ENCODE measurements at places on chromosomes 7 and 10.

GRCh38 chr10:3002304-3002703 lies 65.0 kb upstream of the PFKP start:
- DNase-seq: no peak

DNA sequence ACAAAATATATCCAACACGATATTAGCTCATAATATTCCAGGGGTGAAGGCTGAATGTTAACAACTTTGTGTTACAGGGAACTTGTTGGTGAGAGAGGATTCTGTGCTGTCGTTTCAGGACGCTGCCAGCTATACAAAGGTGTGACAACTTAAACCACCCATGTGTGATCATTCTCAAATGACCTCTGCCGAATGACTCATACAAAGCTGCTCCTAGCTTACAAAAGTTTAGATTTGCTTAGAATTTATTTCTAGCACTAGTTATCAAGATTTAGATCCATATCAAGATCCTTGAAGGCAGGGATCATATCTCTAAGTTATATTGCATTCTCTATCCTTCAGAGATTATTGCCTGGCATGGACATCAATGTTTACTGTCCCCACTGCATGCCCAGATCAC lies 65.3 kb downstream of the COBL start:
- no peak for DNase-seq

- DNase-seq: no peak
Measured at GRCh38 chr10:38174336-38174735, 80.2 kb downstream of the ZNF37A start.

DNA sequence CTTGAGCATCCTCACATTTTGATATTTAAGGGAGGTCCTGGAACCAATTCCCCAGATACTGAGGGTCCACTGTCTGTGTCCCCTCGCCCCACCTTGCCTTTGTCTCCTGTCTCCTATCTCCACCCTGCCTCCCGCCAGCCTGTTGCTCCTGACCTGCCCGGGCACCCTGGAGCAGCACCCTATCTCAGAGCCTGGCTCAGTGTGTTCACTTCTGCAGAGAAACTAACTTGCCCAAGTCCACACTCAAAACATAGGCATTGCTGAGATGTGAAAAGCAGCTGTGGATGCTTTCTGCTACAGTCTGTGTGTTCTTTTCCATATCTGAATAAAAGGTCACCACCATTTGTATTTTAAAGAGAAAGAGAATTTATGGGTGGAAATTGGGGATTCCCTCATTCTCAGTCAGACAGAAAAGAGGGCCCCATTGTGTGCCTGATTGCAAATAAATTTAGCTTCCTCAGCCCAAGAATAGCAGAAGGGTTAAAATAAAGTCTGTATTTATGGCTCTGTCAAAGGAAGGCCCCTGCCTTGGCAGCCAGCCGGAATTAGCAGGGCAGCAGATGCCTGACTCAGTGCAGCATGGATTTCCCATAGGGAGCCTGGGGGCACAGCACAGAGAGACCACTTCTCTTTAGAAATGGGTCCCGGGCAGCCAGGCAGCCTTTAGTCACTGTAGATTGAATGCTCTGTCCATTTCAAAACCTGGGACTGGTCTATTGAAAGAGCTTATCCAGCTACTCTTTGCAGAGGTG lies 161.3 kb downstream of the EGFR start:
- DNase-seq: no peak

GRCh38 chr7:33973231-33974015 lies 68.1 kb downstream of the BMPER start:
- DNase-seq: no peak

DNA sequence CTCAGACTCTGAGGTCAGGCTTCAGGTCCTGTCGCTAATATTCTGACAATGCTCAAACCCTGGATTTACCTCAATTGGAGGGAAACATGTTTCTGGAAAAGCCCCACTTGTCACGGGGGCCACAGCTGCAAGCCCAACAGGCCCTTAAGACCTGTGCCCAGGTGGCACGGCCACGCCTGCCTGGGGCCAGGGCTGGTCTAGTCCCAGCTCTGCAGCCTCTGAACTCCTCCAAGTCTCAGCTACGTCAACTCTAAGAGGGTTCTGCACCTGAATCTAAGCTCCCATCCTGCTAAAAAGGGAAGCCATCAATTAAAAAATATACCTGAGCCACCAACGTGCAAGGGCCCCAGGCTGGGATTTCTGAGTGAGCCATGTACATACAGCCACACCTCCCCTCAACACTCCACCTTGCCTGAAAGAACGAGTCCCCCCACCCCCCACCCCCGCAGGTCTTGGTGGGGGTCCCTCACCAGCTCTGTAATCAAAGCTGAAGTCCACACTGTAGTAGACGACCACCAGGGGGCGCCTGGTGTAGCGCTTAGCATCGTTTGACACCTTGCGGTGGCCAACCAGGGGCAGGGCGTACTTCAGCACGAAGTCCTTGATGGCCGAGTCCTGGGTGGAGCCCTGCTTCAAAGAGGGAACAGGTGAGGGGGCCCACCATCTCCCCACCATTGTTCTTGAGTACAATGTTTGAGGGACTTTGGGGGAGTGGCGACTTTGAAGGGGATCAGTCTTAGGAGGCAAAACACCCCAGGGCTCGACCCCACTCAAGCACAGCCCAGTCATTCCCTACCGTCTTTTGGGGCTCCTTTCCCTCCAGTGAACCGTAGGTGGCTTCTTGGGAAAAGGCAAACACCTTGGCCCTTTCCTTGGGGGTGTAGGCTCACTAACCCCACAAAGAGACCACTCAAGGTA lies 22.6 kb downstream of the PDIA4 start:
- DNase-seq: peak; percentile 72

- DNase-seq: no peak
Measured at GRCh38 chr7:100865372-100865911, 1.7 kb upstream of the TRIP6 start.

DNA sequence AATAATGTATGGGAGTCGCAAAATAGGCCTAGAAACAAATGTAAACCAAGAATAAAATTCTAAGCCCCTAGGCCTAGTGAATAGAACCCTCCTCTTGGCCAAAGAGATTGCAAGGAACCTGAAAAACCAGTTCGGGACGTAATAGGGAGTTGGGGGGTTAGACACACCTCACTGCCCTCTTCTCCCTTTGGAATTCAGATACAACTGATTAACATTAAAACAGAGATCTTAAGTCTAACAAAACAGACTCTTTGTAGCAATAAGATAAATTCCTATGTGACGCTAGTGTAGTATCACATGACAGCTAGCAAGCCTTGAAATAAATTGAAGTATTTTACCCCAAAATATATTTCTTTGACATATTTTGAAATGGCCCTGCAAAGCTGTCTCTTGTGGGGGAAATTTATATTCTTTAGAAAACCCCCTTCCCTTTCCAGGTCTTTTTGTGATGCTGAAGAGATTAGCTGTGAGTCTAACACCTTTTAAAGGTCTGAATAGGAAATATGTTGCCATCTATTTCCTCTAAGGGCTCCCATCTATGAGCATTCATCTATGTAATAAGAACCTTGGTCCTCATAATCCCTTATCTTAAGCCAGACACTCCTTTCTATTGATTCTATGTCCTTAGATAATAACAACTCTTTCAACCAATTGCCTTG lies 623.4 kb upstream of the NRG3 start:
- no peak for DNase-seq

DNA sequence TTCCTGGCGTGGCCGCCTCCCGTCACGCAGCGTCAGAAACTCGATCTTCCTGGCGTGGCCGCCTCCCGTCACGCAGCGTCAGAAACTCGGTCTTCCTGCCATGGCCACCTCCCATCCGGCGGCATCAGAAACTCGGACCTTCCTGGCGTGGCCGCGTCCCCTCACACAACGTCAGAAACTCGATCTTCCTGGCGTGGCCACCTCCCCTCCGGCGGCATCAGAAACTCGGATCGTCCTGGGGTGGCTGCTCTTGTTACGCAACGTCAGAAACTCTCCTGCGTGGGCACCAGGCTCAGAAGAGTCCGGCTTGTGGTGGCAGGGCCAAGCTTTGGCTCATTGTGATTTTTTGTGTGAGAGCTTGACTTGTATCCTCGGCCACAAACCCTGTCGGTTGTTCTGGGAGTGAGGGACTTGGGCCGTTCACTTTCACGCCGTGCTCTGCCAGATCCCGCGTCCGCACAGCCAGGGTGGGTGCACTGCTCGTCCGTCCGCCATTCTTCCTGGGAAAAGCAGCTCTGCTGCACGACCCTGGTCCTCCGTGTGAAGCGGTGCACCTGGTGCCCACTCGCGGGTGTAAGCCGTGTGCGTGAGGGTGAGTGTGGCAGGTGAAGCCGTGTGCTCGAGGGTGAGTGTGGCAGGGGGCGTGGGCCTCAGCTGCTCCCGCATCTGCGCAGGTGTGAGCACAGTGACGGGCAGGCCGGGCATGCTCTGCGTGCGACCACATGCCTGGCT lies 49.4 kb upstream of the SUN1 start:
- DNase-seq: no peak
